Memory B cell (primary cell): ENCODE measurements at places on chromosomes 13 and 19.

DNA sequence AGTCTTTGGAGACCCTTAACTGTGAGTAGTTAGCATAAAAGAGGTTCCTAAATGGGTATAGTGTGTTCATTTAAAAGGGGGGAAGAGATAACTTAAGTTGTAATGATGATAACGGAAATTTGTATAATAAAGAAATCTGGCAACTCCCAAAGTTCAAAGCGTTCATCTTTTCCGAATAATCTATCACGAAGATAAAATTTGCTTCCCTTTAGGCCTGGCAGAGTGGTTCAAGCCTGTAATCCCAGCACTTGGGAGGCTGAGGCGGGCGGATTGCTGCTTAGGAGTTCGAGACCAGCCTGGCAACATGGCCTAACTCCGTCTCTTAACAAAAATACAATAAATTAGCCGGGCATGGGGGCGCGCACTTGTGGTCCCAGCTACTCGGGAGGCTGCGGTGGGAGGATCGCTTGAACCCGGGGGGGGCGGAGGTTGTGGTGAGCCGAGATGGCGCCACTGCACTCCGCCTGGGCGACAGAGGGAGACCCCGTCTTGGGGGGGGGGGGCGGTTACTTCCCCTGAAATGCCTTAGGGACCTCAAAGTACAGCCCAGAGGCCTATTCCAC is 934 bp downstream of the N4BP2L2 start:
- no peak for DNase-seq

DNA sequence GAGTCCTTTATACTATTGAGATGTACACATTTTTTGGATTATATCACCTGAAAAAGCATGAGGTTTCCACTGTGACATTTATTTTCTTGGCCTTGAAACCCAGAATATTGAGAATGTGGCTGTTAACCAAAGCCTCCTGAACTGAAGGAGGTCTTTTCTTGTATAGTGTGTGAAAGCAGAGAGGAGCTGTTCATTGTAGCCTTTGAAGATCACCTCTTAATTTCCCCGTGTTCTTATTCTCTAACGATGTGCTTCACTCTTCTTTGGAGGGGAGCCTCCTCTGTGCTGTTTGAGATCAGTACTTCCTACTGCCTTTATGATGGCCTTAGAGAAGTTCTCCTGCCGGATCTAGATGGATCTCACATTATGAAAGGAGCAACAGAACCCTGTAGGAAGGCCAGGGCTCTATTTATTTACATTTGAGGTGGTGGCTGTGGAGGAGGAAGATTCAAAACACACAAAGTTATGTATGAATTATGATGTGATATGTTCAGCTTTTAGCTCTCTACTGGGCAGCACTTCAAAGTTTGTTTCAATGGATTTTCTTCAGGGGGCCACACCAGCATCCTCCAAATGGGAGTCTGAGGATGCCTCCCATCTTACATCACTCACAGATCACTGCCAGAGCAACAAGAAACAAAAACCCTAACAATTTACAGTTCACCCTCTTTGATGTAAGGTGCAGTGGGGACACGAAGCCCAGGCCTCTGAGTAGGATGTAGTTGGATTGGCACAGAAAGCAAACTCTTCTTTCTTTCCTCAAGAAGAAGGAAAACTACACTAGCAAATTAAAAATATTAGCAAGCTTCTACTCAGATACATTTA is 322.3 kb downstream of the DLEU7 start:
- DNase-seq: no peak

- DNase-seq: no peak
Measured at GRCh38 chr13:26837997-26838396, 77.4 kb upstream of the GPR12 start.

GRCh38 chr19:33348301-33349010 is 25.1 kb upstream of the CEBPG start:
- DNase-seq: no peak

DNA sequence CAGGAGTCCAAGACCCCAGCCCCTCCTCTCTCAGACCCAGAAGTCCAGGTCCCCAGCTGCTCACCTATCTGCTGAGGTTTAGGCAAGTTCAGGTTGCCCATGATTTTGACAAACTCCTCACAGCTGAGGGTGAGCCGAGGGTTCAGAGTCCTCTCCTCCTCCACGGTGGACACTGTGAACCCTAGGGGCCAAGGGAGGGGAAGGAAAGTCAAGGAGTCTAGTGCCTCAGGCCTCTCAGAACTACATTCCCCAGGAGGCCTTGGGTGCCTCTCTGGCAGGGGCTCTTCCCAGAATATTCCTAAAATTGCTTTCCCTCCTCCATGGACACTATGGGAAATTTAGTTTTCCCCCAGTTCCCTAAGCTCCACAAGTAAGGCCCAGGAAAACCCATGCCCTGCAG is 3.3 kb upstream of the PHLDB3 start:
- DNase-seq: no peak

GRCh38 chr19:45766296-45766868 is 2.7 kb downstream of the SIX5 start:
- no peak for DNase-seq

GRCh38 chr13:112941349-112941748 is 27.7 kb upstream of the MCF2L start:
- DNase-seq: no peak

DNA sequence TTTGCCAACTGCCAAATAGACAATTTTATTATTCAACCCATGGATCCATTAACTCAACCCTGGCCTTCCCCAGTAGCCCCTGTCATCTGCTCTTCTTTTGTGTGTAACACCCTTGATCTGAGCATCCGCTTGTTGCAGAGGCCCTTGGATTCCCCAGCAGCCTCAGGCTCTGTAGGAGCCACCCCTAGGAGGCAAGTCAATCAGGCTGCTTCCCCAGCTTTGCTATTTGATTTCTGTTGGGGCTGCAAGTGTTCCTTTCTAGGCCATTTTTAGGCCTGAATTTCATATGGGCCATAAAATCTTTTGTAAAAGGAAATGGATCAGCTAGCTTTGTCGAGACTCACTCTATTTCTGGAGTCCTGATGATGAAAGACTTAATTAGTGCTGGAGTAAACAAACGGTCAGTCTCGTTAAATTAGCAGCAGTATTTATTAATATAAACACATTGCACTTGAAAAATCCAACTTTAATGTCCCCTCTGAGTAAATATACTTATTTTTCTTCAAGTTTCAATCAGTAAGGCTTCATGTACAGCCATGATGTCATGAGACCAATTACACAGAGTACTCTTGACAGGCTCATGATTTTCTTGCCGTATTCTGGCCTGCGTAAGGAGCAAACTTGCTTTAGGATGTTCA is 105.3 kb downstream of the RGCC start:
- no peak for DNase-seq

- DNase-seq: no peak
Measured at GRCh38 chr19:48961051-48961649, 4.0 kb upstream of the FTL start.

DNA sequence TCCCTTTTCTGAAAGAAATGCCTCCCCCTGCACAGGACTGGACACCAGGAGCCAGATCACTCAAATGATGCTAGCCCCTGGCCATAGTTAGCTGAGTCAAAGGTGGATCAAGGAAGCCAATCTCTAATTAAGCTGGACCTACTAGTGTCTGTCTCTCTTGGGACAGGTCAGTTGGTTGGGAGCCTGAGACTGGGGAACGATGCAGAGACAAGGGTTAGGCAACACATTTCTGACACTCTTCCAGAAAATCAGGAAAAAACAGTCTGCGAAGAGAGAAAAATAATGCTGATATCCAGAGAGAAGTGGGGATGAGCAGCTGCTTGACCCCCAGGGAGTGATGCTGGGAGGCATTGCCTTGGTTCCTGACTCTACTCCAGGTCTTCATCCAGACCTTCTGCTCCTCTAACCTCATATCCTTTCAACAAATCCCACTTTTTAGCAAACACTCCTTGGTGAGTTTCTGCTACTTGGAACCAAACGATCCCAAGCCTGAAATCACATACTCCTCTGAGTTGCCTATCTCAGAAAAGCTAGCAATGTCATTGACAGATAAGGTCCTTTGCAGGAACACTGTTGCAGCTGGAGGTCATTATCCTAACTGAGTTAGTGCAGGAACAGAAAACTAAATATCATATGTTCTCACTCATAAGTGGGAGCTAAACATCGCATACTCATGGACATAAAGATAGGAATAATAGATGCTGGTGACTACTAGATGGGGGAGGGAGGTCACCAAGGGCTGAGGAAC is 369.7 kb downstream of the COG6 start:
- DNase-seq: no peak

GRCh38 chr19:32651729-32652140 is 23.2 kb downstream of the ANKRD27 start:
- no peak for DNase-seq

DNA sequence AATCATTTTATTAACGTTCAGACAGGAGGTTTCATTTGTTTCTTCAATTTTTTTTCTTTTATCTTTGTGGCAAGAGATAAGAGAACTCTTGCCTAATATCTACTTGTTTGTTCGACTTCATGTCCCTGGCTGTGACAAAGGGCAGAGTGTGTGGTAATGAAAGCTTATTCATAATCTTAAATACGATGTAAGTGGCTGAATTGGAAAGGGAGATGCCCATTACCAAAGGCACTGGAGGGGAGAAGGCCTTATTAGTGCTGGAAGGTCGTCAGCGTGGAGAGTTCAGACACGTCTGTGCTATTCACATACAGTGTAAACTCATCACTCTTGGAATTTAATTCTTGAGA is 54.0 kb downstream of the RFC3 start:
- no peak for DNase-seq

DNA sequence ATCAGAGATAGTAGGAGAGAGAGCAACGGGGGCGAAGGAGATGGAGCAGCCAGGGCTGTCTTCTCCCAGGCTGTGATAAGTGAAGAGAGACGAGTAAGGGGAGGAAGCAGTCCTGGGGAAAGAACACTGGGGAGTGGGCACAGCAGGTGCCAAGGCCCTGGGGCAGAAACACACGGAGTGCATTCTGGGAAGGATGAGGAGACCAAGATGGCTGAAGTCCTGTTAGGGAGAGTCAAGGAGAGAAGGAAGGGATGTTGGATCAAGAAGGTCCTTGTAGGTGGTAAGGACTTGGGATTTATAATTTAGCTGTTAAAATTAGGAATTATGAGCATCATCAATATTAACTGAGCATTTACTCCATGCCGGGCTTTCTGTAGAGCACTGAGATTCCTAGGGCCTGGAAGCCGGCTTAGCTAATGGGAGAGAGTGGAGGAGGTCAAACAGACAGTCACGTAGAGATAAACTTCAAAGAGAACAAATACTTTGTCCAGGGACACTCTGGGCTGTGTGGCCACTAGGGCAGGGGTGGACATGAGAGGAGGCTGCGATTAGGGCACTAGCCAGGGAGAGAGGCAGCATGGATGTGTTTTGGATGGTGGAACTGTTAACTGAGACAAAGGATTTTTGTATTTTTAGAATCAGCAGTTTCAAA is 134.2 kb upstream of the PEG3 start:
- no peak for DNase-seq

DNA sequence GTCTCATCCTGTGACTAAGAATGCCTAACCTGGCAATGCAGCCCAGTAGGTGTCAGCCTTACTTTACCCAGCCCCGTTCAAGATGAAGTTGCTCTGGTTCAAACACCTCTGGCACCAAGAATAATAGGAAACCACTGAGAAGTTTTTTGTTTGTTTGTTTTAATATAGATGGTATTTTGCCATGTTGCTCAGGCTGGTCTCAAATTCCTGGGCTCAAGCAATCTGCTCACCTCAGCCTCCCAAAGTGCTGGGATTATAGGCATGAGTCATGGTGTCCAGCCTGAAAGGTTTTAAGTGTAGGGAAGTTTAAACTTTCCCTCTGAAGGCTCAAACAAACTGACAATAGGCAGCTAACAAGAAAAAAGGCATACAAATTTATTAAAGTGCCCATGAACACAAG is 51.2 kb upstream of the ABCC4 start:
- no peak for DNase-seq

DNA sequence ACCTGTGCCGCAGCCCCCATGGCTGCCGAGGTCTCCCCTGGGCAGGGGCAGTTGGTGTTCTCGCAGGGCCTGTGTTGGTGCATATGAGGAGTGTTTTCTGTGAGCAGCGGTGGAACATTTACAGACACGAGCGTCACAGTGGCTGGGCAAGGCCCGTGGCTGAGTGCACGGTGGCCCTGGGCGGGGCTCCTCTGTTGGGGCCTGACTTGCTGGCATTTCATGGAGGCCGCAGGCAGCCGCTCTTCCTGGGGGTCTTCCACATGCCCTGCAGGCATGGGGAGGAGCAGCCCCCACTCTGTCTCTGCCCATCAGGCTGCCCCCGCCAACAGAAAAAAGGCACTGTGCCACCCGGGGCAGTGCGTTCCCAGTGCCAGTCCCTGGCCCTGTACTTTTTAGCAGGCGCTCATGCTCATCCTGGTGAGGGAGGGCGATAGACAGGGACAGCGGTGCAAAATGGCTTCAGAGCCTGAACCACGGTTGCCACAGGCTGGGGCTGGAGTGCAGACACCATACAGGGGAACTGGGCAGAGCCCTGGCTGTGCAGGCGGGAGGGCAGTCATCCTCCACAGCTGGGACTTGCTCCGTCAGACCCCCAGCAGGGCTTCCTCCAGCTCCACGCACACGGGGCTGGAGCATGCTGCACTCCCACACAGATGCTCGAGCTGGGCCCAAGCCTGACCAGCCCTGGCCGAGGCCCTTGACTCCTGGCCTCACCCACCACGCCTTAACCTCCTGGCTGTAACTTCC is 23.5 kb downstream of the TFDP1 start:
- no peak for DNase-seq

- no peak for DNase-seq
Measured at GRCh38 chr13:39855236-39855635, 199.8 kb downstream of the COG6 start.

GRCh38 chr13:50616101-50616500 is 227.4 kb downstream of the DLEU7 start:
- no peak for DNase-seq

DNA sequence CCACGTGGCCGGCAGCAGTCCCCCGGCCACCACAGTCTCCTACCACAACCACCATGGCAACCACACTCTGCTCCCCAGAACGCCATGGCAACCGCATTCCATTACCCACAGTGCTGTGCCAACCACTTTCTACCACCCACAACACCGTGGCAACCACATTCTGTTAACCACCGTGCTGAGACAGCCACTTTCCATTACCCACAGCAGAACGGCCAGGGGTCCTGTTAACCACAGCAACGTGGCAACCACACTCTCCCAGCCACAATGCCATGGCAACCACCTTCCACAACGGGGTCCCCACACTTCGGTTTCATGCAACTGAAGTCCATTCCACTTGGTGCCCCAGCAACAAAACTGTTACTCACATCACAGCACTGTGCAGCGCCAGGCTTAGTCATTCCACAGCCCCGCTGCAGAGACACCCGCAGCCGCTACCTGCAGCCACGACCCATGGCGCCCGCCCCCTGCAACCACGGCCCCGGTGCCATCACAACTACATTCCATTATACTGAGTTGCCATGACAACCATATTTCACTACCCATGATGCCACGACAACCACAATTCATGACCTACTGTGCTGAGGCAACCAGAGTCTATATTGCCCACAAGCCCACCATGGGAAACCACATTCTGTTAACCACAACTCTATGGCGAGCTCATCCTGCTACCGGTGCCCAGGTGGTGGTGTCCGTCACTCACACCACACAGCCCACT is 10.0 kb downstream of the DPF1 start:
- peak; percentile 48 for DNase-seq
